Neural progenitor cell (in vitro differentiated cells): ENCODE measurements at places on chromosomes 11 and 22. TPM values are rescaled to one million over a fixed set of nuclear protein-coding genes. Genes with fewer than 3 reads are reported as not detected.

DNA sequence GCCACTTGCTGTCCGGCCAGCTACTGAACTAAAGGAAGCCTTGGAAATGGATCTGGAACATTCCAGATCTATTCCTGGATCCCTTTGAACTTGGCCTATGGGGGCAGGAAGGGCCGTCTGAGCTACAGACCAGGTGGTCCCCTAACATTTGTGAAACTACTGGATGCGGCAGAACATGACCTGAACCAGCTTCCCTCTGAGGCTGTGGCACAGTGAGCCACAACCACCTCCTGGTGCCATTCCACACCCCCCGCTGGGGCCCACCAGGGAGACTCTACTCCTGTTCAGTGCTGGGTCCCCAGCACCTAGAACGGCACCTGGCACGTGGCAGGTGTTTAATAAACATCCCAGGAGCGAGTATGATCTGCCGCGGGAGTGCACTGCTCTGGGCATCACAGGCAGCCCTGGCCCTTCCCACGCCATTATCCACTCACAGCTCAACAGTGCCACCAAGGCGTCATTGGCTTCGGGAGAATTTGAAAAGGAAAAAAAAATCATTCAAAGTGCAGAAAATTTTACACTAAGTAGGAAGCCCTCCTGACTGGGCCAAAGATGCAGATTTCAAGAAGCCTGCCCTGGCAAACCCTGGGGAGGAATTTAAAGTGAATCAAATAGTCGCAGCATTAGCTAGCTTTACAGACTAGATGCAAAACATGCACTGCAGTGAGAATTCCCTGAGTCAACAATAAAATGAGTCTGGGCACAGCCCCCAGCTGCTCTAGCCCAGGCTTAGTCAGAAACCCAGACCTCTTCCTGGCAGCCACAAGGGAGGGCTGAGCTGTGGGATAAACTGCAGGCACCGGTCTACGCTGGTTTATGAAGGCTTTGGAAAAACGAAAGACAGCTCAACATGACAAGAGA lies 14.3 kb upstream of the EFCAB6 start:
- H3K4me3 ChIP-seq = no peak overlapping the region
- no peak for DNase-seq
- H3K27me3 ChIP-seq = no peaks in the 10 kb centered on the region
- no peak overlapping the region for H3K27ac ChIP-seq
- H3K4me1 ChIP-seq = peaks cover 12% of the 10 kb centered on the region

DNA sequence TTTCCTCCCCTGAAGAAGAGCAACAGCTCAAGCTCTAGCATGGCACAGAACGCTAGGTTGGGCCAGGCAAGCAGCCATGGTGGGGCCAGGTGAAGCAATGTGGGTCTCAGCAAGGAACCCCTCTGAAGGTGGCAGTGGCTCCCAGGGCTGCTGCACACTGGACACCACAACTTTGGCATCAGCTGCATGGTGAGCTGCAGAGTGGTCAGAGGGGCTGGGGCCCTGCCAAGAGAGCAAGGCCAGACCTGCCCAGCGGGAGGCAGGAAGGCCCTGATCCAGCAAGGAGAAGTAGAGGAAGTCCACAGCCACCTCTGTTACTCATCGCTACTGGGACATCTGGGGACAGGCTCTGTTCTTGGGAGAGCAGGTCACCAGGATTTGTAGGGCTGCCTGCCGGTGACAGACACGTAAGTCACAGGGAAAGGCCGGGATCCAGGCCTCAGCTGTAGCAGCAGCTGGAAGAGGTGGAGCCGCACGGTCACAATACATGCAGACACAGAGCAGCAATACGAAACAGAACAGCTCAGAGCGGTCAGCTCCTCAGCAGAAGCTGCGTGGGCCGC lies 12.4 kb downstream of the CYB561A3 start:
- no peak overlapping the region for H3K27ac ChIP-seq
- no peak overlapping the region for H3K4me3 ChIP-seq
- no peaks in the 10 kb centered on the region for H3K36me3 ChIP-seq
- no peaks in the 10 kb centered on the region for H3K27me3 ChIP-seq
- DNase-seq = no peak
- no peaks in the 10 kb centered on the region for H3K4me1 ChIP-seq

The PGA4 gene
- 0.31 and 0.41 TPM in 2 replicates for total RNA-seq

DNA sequence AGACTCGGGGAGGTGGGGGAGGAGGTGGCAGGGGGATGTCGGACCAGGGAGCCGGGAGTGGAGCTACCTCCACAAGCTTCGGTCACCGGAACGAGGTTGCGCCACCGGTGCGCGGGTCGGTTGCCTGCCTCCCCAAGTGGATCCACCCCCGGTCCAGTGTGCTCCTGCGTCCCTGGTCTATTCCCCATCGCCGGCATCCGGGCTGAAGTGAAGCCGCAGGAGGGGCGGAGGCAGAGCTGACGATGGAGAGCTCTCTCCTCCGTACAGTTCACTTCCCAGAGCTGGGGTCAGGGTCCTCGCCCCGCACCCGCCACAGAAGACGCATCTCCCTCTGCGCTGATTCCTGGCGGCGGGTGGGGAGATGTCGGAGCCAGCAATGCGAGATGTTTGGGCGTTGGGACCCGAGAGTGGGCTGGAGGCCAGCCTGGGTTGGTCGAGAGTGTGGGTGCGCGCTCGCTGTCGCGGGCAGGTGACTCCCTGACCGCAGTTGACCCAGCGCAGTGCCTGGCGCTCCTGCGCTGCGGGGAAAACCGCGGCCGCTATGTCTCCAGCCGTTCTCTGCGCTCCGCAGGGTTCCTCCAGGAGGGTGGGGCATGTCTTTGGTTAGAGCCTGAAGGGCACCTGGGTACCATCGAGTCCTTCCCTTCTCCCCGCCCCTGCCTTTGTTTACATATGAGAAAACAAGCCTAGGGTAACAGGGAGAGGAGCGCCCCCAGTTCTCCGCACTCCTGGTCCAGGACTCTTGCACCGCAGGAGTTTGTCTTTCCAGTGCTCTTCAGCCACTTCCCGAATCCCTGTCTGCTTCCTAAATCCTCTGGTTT lies 1.7 kb downstream of the C11orf96 start:
- peak overlapping the region; percentile 76 for H3K4me3 ChIP-seq
- H3K27ac ChIP-seq = no peak overlapping the region
- H3K27me3 ChIP-seq = peaks cover 69% of the 10 kb centered on the region
- H3K4me1 ChIP-seq = peaks cover 12% of the 10 kb centered on the region

- DNase-seq = no peak
- H3K27me3 ChIP-seq = no peaks in the 10 kb centered on the region
- H3K4me3 ChIP-seq = no peak overlapping the region
- H3K36me3 ChIP-seq = no peaks in the 10 kb centered on the region
- H3K27ac ChIP-seq = no peak overlapping the region
These were observed 32.5 kb upstream of the NUCB2 start for GRCh38 chr11:17244046-17244445.
